NCI-H446 treated with DMSO at 0.1 percent for 48 hours (cell line): ENCODE measurements at places on chromosomes 6 and 20.

- no peak for DNase-seq
These were observed 234.2 kb downstream of the HACE1 start for GRCh38 chr6:104625536-104625935.

GRCh38 chr20:20832715-20833114 is 120.3 kb upstream of the RALGAPA2 start:
- no peak for DNase-seq

GRCh38 chr6:111837641-111838500 is 35.4 kb downstream of the FYN start:
- DNase-seq = no peak

DNA sequence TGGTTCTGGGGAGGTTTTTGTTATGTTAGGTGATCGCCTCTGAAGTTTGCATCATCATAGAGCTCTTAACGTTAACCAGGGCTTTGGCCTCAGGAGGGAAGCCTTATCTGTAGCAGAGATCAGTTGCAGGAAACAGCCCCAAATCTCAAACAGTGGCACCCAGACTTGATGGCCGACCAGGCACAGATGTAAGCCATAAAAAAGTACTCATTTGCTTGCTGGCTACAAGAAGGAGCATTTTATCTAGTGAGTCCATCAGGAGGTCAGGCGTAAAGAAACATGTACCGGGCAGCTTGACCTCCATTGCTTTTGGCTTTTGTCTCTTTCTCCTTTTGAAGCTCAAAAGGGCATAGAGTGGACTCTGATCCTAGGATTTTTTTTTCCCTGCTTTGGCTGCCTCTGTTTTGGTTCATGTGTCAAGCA is 122.3 kb downstream of the CCDC170 start:
- no peak for DNase-seq

GRCh38 chr6:152189736-152190135 is 382.3 kb downstream of the ESR1 start:
- DNase-seq = no peak

GRCh38 chr6:160054913-160055312 is 66.7 kb upstream of the SLC22A1 start:
- DNase-seq = no peak

GRCh38 chr20:43916073-43916880 is 1.6 kb downstream of the TOX2 start:
- DNase-seq = no peak

GRCh38 chr6:161130967-161131766 is 139.6 kb downstream of the MAP3K4 start:
- DNase-seq = no peak

- no peak for DNase-seq
These were observed 11.3 kb upstream of the SERPINB1 start for GRCh38 chr6:2852921-2853322.

DNA sequence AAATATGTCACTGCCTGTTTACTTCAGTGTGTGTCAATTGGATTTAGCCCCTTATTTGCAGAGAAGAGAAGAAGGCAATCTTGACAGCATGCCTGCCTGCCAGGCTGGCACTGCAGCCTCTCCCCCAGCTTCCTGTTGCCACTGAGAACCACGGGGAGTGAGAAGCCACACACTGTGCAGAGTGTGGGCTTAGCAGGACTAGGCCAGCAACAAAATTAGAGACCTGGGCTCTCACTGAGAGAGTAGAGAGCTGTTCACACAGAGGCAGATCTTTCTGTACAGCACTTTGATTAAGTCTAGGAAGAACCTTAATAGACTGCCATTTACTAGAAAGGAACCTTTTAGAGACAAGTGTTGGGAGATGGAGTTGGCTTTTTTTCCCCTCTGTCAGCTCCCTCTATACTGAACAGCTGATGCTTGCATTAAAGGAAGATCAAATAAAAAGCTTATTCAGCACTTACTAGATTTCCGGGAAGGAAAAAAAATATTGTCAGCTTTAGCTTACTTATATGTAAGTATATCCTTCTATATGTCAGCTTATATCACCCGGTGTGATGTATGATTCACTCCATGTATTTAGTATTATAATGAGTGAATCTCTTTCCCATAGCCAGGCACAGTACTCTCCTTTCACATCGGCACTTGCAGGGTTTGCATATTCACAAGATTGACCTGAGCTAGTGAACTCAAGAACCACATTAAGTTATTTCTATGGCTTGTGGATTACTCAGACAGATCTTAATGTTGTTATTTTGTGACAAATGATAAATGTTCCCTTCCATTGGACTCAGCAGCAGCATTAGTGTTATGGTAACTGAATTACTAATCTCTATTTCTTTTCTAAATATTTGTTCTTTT is 851.0 kb upstream of the EPHA7 start:
- DNase-seq = no peak

GRCh38 chr6:43924222-43924702 is 154.3 kb downstream of the VEGFA start:
- DNase-seq = no peak

GRCh38 chr20:1469925-1470571 is 3.4 kb upstream of the NSFL1C start:
- DNase-seq = peak; percentile 79

DNA sequence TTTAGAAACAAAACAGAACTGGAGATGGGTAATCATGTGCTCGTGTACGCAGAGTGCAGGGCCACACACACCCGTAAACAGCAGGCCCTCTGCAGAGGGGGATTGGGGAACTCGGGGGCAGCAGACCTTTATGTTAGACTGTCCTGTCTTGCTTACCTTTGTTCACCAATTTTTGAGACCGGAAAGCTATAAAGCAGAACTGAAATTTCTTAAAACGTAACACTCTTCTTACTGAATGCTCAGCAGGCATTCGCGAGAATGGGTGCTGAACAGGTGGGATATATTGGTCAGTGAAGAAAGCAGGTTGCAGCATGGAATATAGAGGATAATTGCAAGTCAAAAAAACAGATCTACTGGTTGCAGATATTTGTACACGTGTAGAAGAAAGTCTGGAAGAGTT is 211.1 kb downstream of the BMP7 start:
- DNase-seq = no peak

DNA sequence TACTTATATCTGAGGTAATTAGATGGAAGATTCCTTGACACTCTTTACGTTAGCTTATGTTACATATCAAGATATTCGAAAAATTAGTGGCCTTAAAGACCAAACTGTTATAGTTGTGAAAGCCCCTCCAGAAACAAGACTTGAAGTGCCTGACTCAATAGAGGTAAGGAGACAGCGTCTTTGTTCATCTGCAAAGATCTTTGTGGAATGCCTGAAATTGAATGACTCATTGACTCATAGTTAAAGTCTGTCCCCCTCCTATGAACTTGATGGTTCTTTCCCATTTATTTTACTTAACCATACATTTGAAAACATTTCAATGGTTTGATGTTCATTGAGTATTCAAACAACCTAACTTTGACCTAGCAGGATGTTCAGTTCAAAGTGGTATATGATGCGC is 47.6 kb upstream of the CDKAL1 start:
- DNase-seq = no peak

- no peak for DNase-seq
These were observed 131.6 kb downstream of the HFE start for GRCh38 chr6:26218824-26219223.

- DNase-seq = no peak
These were observed 5.5 kb upstream of the FAM83C start for GRCh38 chr20:35297740-35298139.

- no peak for DNase-seq
These were observed 58.4 kb downstream of the HIVEP2 start for GRCh38 chr6:142886431-142887170.

GRCh38 chr20:58748618-58749017 is 56.0 kb downstream of the NPEPL1 start:
- no peak for DNase-seq

GRCh38 chr6:27251112-27251605 is 3.7 kb downstream of the PRSS16 start:
- DNase-seq = peak; percentile 15

DNA sequence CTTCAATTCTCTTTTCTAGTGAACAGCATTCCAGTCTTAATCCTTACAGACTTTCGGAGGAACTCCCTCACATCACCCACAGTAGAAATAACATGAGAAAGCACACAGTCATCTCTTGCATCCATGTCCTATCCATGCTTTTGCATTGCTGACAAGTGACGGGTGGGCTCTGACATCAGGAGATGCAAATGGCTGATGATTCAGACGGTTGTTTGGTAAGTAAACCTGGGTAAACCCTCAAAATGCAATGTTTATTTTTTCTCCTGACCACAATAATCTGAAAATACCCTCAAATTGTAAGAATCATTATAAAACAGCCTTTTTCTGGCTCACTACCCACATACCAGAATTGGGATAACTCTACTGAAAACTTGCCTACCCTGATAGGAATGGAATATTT is 792.0 kb downstream of the MAFB start:
- DNase-seq = no peak

- DNase-seq = no peak
These were observed 184.7 kb upstream of the PRSS16 start for GRCh38 chr6:27062755-27063154.

GRCh38 chr6:107228754-107229153 is 113.4 kb upstream of the BEND3 start:
- DNase-seq = no peak

GRCh38 chr6:118844915-118845314 is 49.0 kb upstream of the ASF1A start:
- no peak for DNase-seq

DNA sequence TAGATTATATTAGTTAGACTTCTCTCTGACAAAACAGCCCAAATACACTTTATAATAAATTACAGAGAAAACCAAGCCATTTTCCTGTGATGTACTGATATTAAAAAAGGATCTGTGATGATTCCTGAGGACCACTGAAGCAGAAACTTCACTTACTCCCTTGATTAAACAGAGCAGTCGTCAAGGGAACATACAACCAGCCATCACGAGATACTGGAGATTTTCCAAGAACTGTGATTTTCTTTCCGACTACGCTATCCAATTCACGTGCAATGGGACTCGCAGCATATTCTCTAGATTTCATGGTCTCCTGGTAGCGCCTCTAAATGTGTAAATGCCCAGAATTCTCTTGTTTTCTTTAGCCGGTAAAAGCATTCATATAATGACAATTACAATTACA is 377.4 kb downstream of the PHF3 start:
- DNase-seq = peak; percentile 36

DNA sequence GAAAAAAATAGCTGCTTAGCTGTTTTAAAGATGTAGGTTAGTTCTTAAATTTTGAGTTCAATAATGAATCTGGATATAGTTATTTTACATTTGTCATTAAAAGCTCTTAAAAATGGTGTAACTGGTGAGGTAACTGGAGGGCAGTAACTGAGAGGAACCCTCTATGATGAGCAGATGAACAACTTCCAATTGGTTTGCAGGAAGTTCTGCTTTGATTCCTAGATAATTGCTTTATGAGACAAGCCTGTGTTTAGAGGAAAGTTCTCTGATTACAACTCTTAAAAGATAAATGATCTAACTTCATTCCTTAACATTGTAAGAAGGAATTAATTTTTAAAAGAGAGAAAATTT is 8.5 kb downstream of the MYLIP start:
- no peak for DNase-seq

- no peak for DNase-seq
These were observed 563.8 kb downstream of the LMBRD1 start for GRCh38 chr6:69232911-69233448.

- no peak for DNase-seq
These were observed 51.1 kb downstream of the RCAN2 start for GRCh38 chr6:46440141-46440540.

GRCh38 chr20:11192106-11192505 is 518.3 kb upstream of the JAG1 start:
- no peak for DNase-seq

- no peak for DNase-seq
These were observed 8.5 kb upstream of the RAET1E start for GRCh38 chr6:149906405-149906804.
